ENCODE measurements at places on chromosomes 7 and 10.

GRCh38 chr7:18498341-18498740 is 2.8 kb downstream of the HDAC9 start:
- no peak for DNase-seq

GRCh38 chr10:103416436-103417147 is 20.2 kb downstream of the PDCD11 start:
- DNase-seq: no peak

DNA sequence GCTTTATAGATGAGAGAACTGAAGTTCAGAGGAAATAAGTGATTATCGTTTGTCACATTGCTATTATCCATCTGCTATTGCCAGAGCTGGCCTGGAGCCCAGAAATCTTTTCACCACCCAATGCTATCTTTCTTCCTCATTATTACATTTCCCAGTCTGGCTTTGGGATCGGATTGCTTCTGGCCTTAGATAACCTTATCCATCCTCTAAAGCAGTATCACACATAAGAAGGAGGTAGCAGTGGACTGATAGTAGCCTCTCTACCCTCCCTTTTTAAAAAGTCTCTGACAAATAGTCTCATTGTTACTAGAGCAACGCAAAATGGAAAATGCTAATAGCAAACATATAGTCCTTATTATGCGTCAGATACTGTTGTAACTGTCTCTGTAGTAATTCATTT is 1.3 kb upstream of the CLDN12 start:
- DNase-seq: no peak

- no peak for DNase-seq
These were observed 44.2 kb downstream of the ZMIZ1 start for GRCh38 chr10:79112881-79113431.

GRCh38 chr10:10233229-10233628 is 784.4 kb upstream of the CELF2 start:
- no peak for DNase-seq

GRCh38 chr10:100872034-100872791 is 40.5 kb upstream of the SLF2 start:
- DNase-seq: no peak

Measured in cardiac septum (tissue), 1 donor.